Activated naive CD4-positive, alpha-beta T cell treated with anti-CD3 and anti-CD28 coated beads for 36 hours (primary cell): ENCODE measurements at places on chromosomes 5 and 9. TPM values are rescaled to one million over a fixed set of nuclear protein-coding genes. Genes with fewer than 3 reads are reported as not detected.
A peak's percentile ranks its signal among the peaks of the same experiment; 100 is the strongest.

- DNase-seq = no peak
These were observed 42.1 kb downstream of the SLC46A2 start for GRCh38 chr9:112848316-112849151.

GRCh38 chr5:25025831-25026230 is 381.1 kb upstream of the CDH10 start:
- DNase-seq = no peak

DNA sequence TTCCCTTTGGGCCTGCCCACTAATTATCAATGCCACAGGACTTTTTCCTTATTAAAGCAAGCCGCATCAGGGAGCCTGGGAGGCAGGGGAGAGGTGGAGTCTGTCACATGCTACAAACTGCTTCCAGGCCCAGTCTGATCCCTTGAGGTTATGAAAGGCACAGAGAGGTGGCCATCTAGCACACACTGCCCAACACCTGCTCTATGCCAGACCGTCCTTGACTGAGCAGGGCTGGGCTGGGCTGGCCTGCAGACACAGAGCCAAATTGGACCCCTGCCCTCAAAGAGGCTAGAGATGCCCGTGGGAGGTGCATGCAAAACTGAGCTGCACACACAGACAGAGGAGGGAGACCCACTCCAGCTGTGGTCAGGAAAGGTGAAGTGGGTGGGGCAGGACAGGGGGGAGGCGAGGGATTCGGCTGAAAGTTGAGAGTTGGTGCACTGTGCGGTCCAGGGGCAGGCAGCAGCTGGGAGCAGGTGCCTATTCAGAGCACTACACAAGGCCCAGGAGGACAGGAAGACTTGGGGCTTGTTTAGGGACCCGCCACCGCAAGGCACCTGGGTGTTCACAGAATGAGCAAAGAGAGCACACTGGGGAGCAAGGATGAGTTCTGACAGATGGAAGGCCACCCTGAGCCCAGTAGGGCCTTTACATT is 36.4 kb upstream of the TCF7 start:
- DNase-seq = peak; percentile 76

GRCh38 chr5:62299101-62299500 is 6.9 kb upstream of the KIF2A start:
- no peak for DNase-seq

DNA sequence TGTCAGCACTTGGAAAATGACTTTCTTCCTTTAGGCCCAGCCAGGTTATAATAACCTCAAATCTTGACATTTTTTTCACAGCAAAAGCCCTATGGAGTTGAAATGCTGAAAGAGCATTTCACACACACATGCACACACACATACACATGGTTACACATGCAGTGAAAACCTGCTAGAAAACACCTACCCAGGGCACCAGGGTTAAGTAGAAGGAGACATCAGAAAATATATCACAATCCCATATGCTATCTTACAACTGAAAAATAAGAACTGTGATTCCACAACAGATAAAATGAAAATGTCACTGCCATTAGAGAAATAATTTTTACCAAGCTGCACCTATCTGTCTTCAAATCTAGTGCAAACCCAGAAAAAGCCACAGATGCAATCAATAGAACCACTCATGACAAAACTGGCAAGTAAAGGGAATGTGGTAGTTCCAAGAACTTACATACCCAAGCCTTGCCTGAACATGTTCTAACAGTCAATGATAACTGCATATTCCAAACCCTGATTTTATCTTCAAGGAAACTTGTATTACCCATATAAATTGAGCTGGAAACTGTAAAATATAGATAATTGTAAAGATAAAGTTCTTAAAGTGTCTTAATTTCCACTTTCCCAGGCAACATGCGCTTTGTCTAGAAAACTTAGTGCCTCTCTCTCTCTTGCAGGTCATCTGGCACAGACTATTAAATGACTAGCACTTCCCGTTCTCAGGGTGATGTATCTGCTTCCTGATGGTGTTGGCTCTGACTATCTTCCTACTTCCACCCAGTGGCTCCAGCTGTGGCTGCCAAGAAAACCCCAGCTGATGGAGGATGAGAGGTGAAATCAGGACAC is 250.2 kb upstream of the PTGER4 start:
- peak; percentile 54 for DNase-seq

DNA sequence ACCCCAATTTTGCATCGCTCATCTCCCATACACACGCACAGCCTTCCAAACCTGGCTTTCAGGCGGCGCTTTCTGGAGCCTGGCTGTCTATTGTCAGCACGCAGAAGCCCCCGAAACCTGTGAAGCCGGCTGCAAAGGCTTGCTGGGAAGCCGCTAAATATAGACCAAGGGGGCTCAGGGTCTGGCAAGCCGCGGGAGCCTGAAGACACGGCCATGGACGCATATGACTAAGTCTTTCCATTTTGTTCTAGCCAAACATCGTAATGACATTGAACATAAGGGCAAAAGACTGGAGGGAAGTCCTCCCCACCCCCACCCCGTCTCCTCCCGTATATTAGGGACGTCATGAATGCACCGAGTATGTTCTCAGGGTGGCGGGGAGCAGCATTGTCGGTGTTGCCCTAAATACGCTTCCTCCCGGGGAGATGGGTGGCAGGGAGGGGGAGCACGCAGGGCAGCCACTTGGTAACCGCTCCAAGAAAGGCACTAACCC is 1.1 kb downstream of the CTNND2 start:
- no peak for DNase-seq

DNA sequence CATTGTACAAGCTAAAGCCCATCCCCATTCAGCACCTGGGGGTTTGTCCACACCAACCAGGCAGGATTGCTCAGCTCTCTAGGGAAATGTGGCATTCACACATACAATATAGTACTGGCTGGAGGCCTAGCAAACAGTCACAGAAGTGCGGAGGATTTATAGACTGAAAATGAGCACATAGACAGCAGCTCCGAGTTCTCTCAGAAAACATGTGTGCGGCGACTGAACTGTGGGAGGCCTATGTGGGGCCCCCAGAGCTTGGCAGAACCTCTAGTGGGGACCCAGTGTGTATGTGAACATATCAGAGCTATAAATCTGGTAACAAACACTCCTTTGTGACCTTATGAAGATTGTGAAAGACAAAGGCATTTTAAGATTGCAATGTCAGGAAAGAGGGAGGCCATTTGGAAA is 431.1 kb downstream of the DTWD2 start:
- no peak for DNase-seq

- no peak for DNase-seq
These were observed 5.9 kb downstream of the TEX10 start for GRCh38 chr9:100346836-100347235.

DNA sequence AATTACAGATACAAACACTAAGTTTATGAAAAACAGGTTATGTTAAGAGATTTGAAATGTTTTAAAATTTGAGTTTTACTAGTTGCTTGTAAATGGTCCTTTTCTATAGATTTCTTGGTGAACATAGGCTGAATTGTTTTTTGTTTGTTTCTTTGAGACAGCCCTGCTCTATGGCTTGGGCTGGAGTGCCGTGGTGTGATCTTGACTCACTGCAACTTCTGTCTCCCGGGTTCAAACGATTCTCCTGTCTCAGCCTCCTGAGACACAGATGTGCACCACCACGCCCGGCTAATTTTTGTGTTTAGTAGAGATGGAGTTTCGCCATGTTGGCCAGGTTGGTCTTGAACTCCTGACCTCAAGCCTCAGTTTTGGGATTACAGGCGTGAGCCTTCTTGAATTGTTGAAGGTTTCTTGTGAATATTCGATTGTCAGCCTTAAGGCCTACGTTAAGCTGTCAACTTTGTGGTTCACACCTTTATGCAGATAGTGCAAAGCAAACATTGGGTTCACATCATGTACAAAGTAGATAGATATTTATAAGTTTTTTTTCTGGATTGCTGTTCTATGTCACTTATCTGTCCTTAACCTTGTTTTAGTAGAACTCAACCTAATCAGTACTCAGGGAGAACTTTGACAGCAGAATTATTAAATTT is 26.2 kb downstream of the UHRF2 start:
- DNase-seq = no peak

DNA sequence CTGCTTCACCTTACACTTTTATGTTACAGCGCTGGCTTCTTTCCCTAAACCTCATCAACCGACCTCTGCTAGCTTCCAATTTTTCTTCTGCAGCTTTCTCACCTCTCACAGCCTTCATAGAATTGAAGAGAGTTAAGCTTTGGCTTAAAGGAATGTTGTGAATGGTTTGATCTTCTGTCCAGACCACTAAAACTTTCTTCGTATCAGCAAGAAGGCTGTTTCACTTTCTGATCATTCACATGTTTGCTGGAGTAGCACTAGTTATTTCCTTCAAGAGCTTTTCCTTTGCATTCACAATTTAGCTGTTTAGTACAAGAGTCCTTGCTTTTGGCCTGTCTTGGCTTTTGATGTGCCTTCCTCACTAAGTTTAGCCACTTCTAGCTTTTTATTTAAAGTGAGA is 49.5 kb downstream of the NR3C1 start:
- no peak for DNase-seq

- DNase-seq = no peak
These were observed 33.9 kb upstream of the FOXB2 start for GRCh38 chr9:76985581-76985980.

DNA sequence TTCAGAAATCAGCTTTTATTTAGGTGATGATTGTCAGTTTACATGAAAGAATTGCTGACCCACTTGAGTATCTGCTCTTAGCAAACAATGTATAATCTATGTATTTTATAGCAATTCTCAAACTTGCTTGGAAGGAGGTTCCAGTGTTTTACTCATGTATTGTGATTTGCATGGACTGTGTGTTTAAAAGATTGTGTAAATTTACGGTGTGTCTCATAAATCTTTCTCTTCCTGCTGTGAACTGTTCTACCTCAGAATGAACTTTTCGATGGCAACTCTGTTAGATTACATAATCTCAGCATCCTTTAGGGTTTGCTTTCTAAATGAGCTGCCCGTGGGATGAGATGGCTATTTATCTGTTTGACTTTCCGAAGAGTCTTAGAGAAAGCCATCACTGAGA is 122.5 kb downstream of the MEF2C start:
- no peak for DNase-seq

GRCh38 chr5:95526871-95527270 is 27.9 kb downstream of the SKIC3 start:
- no peak for DNase-seq

- DNase-seq = no peak
These were observed 11.1 kb downstream of the PCDH1 start for GRCh38 chr5:141867139-141867538.

GRCh38 chr9:35727676-35728040 is 4.3 kb downstream of the TLN1 start:
- DNase-seq = no peak

DNA sequence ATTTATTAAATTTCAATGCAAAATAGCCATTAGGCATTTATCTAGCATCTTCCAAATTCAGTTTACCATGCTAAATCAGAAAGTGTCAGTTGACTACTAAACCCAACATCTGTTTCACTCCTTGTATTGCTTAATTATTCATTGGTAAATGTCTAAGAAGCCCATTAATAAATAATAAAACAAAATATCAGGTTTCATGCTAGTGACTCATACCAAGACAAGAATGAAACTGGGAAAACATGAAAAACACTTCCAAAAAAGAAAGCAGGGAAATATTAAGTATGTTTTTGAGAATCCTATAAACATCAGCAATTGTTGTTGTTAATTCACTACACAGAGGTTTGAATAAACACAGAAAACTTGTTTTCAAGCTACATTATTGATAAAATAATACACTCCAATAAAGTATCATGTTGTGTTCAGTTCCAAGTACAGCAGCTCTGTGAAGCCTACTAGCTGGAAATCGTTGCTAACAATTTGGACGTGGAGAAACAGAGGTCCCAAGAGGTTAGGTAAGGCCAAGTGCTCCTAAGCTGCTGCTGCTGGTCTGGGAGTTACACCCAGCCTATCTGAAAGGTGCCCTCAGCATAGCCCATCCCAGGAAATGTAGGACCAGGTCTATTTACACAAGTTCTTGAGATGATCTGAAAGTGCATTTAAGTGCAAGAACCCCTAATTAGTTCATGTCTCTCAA is 78.8 kb downstream of the GNAQ start:
- no peak for DNase-seq

DNA sequence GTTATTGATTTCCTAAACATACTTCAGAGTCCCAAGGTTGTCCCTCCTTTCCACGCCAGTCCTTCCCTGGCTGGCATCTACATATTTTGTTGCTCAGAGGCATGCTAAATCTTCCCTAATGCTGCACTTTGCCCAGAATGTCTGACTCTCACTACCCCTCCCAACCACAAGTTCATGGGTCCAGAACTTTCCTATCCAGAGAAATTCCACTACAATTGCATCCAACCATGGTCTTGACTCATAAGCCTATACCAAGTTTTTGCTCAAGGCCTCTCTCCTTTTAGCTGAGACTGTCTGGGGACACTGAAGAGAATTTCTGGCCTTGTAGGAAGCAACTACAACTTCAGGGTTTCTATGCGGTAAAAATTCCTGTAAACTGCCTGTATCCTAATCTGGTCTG is 206.3 kb downstream of the BNC2 start:
- DNase-seq = no peak

- no peak for DNase-seq
These were observed 325.1 kb downstream of the GADD45G start for GRCh38 chr9:89929673-89930480.

DNA sequence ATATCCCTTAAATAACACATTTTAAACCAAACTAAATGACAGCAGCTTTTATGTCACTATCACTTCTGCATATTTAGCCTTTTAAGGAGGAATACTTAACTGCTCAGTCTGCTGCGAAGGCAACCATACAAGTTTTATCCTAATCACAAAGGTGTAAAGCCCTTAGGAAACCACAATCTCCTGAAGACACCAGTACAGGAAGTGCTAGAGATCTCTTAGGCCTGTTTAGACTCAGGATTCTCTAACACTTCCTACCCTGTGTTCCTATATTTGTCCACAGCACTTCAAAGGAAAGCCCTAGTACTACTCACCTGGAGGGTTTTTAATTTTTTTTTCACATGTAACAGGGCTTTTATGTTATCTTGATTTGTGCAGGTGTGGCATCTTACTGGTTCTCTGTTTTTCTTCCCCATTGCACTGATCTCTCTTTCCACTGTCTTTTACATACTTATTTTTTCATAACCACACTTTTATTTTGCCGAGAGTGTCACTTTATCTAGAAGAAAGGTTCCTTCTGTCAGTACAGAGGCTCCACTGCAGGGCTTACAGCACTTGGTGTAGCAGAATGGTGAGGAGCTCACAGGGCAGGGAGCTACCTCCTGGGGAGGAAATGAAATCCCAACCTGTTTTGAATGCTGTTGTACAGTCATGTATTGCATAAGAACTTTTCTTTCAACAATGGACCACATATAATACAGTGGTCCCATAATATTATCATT is 1060.6 kb upstream of the ACO1 start:
- DNase-seq = no peak

The SV2C gene
- total RNA-seq = not detected

The DMRTA1 gene
- not detected for total RNA-seq

The BRINP1 gene
- not detected for total RNA-seq

The PHF24 gene
- not detected for total RNA-seq

The TAF11L2 gene
- not detected for total RNA-seq

The TMEM174 gene
- total RNA-seq = not detected

The FBLL1 gene
- not detected for total RNA-seq

The OR2S2 gene
- not detected for total RNA-seq

The PAEP gene
- not detected for total RNA-seq

The IL4 gene
- total RNA-seq = not detected
